Activated T-cell treated with anti-CD3 and anti-CD28 coated beads for 1 hour (primary cell): ENCODE measurements at places on chromosomes 11 and 22.

DNA sequence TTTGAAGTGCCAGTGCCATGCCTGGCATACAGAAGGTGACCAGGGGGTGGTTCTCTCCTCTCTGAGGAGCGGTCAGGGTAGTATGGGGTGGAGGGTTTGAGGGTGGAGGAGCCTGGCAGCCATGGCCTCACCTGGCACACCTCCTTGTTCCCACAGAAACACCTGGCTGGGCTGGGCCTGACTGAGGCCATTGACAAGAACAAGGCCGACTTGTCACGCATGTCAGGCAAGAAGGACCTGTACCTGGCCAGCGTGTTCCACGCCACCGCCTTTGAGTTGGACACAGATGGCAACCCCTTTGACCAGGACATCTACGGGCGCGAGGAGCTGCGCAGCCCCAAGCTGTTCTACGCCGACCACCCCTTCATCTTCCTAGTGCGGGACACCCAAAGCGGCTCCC, 9.6 kb downstream of the SERPINH1 start:
- DNase-seq: no peak

GRCh38 chr11:11931461-11932055, 76.9 kb downstream of the DKK3 start:
- no peak for DNase-seq

DNA sequence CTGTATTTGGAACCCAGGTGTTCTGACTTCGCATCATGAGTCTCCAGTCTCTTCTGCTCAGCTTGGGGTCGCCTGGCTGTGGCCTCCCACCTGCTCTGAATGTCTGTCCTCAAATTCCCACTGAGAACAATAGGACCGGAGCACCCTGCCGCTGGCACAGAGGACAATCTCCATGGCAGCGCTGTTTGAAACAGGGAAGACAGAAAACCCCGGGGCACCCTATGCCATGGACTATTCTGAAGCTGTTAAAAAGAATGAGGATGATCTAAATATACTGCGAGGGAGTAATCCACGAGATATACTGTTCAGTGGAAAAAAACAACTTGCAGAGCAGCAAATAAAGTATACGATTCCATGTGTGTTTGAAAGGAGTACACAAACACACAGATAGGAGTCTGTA, 415.6 kb upstream of the NARS2 start:
- no peak for DNase-seq

- DNase-seq: no peak
These were observed 34.9 kb downstream of the SCUBE1 start for GRCh38 chr22:43308060-43308830.

GRCh38 chr11:59187035-59187434, 15.1 kb downstream of the DTX4 start:
- no peak for DNase-seq

DNA sequence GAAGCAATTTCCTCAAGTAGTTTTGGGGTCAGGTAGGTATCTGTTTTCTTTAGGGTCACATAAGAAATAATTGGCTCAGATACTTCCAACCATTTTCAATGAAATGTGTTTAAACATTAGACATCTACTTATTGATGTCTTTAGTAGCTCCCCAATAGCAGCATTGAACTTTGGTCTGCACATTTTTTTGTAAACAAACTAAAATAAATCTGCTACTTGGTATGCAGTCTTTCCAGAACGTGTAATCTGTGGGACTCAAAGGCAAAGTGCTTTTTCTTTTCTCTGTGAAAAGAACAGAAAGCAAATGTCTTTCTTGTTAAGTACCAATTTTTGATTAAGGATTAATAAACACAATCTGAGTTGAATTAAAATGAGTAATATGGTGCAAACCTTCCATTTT, 13.6 kb downstream of the SLC22A25 start:
- DNase-seq: no peak

DNA sequence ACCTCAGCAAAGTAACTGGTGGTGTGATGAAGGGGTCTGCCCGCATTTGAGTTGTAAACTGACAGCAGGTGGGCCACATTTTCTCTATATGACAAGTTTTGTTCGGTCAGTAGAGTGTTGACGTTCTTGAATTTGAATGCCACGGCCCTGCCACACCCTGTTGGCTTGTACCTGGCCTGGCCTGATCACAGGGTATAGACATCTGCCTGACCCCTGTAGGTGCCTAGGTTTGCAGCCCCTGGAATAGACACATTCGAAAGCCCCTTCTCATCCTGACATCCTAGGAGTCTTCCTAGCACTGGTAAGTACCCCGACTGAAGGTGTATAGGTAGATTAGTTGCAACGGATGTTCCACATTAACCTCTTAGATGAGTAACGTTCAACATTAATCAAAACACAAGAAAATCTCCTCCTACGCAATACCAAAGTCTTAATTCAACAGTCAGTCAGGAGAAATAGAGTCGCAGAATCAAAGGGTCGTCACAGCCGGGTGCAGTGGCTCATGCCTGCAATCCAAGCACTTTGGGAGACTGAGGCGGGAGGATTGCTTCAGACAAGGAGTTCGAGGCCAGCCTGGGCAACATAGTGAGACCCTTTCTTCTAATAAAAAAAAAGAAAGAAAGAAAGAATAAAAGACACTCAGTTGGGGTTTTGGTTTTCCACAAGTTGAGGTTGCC, 43.6 kb upstream of the CD5 start:
- no peak for DNase-seq

- no peak for DNase-seq
These were observed 22.1 kb downstream of the CHKA start for GRCh38 chr11:68099057-68099456.

GRCh38 chr11:65454696-65455456, 32.3 kb downstream of the NEAT1 start:
- peak; percentile 66 for DNase-seq

GRCh38 chr11:5880329-5880728, at the start of gene OR52E4:
Gene OR52E4, plus strand, starts transcription at chr11:5880629. Its CDS starts 3,664 bp downstream, at chr11:5884293.
- no peak for DNase-seq

GRCh38 chr22:39926753-39927152, 25.9 kb downstream of the GRAP2 start:
- no peak for DNase-seq
